ENCODE measurements at places on chromosomes 4 and X. TPM values are rescaled to one million over a fixed set of nuclear protein-coding genes. Genes with fewer than 3 reads are reported as not detected.

The GYPE gene
- 0.21 TPM for total RNA-seq

GRCh38 chr4:55982976-55983375 is 34.2 kb downstream of the CEP135 start:
- DNase-seq = no peak

DNA sequence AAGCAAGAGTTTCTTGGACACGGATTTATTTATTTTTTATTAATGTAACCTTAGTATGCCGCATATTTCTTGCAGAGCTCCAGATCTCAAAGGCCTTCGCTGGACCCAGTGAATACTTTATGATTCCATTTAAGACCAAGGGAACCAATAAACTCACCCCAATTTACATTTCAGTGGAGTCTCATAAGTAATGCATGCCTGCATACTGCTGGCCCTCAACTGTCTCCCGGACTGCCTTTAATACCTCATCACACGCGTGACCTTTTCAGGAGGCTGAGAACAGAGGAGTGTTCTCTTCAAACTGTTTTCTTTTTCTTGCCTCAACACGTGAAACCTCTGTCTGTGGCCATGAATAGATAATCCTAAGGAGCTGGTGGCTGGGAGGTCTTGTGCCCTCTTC is 240.9 kb downstream of the STIM2 start:
- DNase-seq = no peak

DNA sequence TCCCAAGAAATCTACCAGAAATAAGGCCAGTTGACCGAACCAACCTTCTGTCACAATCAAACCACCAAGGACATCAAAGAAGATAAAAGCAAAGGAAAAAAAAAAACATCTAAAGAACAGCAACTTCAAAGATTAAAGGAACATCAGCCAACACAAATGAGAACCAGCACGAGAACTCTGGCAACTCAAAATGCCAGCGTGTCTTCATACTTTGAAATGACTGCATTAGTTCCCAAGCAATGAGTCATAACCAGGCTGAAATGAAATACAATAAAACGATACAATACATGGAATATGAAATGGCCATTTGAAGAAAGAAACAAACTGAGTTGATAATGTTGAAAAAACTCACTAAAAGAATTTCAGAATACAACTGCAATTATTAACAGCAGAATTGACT is 611.6 kb upstream of the GRIA3 start:
- no peak for DNase-seq

DNA sequence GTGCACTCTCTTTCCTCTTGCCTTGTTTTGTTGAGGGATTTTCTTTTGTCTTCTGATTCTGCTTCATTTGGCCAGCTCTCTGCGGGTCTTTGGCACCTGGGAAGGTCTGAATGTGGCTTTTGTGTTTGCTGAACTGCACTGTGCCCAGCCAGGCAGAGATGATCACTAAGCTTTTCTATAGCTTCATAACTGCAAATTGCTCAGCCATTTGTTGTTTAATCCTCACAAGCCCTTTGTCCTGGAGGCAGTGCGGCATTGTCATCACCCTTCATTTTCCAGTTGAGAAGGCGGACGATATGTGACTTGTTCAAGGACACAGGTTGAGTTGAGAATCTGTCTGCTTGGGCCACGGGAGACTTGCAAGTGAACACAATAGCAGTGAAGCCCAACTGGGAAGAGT is 46.0 kb upstream of the SFRP2 start:
- DNase-seq = no peak

All from tibial nerve (tissue), 4 donors.